H9 (cell line): ENCODE measurements at places on chromosomes 1 and 21. TPM values are rescaled to one million over a fixed set of nuclear protein-coding genes. Genes with fewer than 3 reads are reported as not detected.

TSPEAR gene
- 1.2 and 1.3 TPM in 2 replicates for total RNA-seq

ARPC5 gene
- total RNA-seq: 67.7 and 69.7 TPM in 2 replicates

ANKRD65 gene
- total RNA-seq: 3.1 and 3.2 TPM in 2 replicates

TFF2 gene
- total RNA-seq: not detected in 2 replicates

TBCE gene
- total RNA-seq: 39.4 and 41.6 TPM in 2 replicates

GJC2 gene
- total RNA-seq: 1.4 and 1.6 TPM in 2 replicates

OR2T11 gene
- not detected in 2 replicates for total RNA-seq

SPRR3 gene
- not detected in 2 replicates for total RNA-seq

GPR37L1 gene
- total RNA-seq: 0.11 TPM in 2 replicates

NPPB gene
- total RNA-seq: 0.35 TPM in 1 of 2 replicates, not detected in the other

CLCA4 gene
- total RNA-seq: not detected in 2 replicates

MX2 gene
- total RNA-seq: 1.8 and 1.9 TPM in 2 replicates

GPA33 gene
- total RNA-seq: 0.11 TPM in 1 of 2 replicates, not detected in the other

PTGER3 gene
- 0.26 TPM in 2 replicates for total RNA-seq

FNDC10 gene
- total RNA-seq: 15.2 TPM in 2 replicates

ZNF695 gene
- 22.3 and 22.4 TPM in 2 replicates for total RNA-seq

MASP2 gene
- 0.46 and 0.57 TPM in 2 replicates for total RNA-seq

CAMK2N1 gene
- 0.97 and 1.2 TPM in 2 replicates for total RNA-seq

GBP4 gene
- total RNA-seq: not detected in 2 replicates

IGSF9 gene
- 11.3 and 12.3 TPM in 2 replicates for total RNA-seq

CD160 gene
- total RNA-seq: not detected in 2 replicates

FTCD gene
- 6.7 and 6.8 TPM in 2 replicates for total RNA-seq

ITLN2 gene
- 2.4 and 2.9 TPM in 2 replicates for total RNA-seq

PPIE gene
- 36.3 and 38.8 TPM in 2 replicates for total RNA-seq

MYOCOS gene
- 0.13 TPM in 1 of 2 replicates, not detected in the other for total RNA-seq

SHISA4 gene
- total RNA-seq: 6.3 and 8.1 TPM in 2 replicates

SLC35A3 gene
- total RNA-seq: 15.0 and 15.1 TPM in 2 replicates

ARTN gene
- 10.6 and 11.6 TPM in 2 replicates for total RNA-seq
